ENCODE measurements at places on chromosomes 1 and 21.
A peak's percentile ranks its signal among the peaks of the same experiment; 100 is the strongest.

DNA sequence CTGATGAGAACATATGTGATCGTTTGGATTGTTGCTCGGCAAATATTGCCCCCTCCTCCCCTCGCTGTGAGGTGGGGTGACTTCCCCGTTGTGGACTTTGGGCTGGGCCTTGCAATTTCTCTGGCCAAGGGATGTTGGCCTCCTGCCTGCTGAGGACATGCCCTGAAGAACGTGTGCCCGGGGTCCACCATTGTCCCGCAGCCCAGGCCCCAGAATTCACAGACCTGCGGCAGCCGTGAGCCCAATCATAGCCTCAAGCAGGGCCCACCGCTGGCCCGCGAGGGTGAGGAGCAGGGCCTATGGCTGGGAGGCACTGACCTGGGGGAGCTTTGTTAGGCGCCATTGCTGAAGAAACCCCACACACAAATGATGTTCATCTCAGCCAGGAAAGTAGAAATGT is 58.3 kb upstream of the ACTRT2 start:
- no peak for DNase-seq

- no peak for DNase-seq
Observed at GRCh38 chr1:54649130-54649898, 7.7 kb downstream of the MROH7 start.

- DNase-seq: no peak
Observed at GRCh38 chr1:111392460-111392945, 35.0 kb downstream of the OVGP1 start.

- no peak for DNase-seq
Observed at GRCh38 chr1:226369110-226369509, 38.8 kb downstream of the PARP1 start.

GRCh38 chr1:26743426-26744059 is 44.2 kb upstream of the PIGV start:
- DNase-seq: no peak

- no peak for DNase-seq
Observed at GRCh38 chr1:243598433-243598832, 251.6 kb downstream of the AKT3 start.

DNA sequence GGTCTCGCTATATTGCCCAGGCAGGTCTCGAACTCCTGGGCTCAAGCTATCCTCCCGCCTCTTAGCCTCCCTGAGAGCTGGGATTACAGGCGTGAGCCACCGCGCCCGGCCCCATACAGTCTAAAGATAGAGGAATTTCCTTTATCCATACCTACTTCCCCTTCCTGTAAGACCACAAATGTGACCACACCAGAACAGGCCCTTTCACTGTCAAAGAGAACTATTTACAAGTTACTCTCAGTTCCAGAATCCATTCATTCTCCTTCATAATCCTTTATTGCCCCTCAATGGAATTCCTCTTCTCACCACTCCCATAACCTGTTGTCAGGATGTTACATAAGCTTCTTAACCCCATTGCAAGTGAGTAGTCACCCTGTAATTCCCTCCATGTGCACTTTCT is 26.3 kb upstream of the SLC5A9 start:
- DNase-seq: no peak

DNA sequence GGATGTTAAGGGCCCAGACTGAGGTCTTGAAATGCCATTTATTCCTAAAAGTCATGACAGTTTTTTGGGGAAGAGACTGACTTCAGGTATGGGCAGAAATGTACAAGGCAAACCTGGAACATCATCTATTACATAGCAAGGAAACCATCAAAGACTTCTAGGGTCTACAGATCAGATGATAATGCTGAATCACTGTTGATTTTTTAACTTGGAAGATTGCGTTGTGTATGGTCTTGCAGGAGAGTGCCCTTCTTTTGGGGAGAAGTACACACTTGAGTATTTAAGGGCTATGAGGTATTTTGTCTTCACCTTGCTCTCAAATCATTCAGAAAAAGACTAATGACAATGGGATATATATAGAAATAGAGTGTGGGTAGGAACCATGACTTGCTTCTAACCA is 15.4 kb upstream of the RD3 start:
- no peak for DNase-seq

GRCh38 chr21:16085421-16085820 is 355.6 kb downstream of the USP25 start:
- DNase-seq: no peak

DNA sequence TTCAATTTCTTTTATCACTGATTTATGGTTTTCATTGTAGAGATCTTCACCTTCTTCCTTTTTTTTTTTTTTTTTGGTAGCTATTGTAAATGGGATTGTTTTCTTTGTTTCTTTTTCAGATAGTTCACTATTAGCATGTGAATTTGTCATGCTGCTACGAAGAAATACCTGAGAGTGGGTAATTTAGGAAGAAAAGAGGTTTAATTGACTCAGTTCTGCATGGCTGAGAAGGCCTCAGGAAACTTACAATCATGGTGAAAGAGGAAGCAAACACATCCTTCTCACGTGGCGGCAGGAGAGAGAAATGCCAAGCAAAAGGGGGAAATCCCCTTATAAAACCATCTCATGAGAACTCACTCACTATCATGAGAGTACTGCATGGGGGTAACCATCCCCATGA is 66.4 kb downstream of the DAB1 start:
- DNase-seq: no peak

GRCh38 chr1:226634166-226634588 is 85.6 kb downstream of the STUM start:
- DNase-seq: peak; percentile 34

DNA sequence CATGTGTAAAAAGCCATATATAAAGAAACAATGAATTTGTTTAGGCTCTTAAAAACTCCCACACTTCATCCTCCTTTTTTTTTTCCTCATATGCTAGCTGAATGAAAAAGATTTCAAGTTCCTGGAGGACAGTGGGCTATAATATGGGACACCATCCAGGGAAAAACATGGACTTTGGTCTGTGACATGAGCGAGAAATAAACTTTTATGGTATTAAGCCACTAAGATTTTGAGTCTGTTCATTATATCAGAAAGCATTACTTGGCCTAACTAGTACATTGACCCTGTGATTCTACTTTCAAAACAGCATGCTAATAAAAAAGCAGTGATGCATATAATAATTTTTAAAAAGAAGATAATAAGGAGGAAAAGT is 392.3 kb upstream of the CAMK1G start:
- no peak for DNase-seq

GRCh38 chr1:65512383-65512782 is 91.9 kb downstream of the LEPR start:
- DNase-seq: no peak

- DNase-seq: no peak
Observed at GRCh38 chr1:151729157-151729965, 8.0 kb downstream of the RIIAD1 start.

GRCh38 chr1:38287036-38287435 is 240.4 kb upstream of the POU3F1 start:
- no peak for DNase-seq

DNA sequence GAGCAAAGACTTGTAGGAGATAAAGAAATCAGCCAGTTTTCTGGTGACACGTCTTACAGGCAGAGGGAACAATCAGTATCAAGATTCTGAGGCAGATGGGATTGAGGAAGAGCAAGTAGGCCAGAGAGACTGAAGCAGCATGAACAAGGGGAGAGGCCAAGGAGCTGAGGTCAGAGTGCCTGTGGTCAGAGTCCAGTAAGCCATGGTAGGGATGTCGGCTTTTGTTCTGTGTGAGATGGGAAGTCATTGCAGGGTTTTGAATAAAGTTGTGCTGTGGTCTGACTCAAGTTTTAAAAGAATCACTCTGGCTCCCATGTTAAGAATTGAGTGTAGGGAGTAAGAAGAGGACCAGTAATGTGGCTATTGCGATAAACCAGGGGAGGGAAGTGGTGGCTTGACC is 85.9 kb upstream of the IVNS1ABP start:
- DNase-seq: no peak

DNA sequence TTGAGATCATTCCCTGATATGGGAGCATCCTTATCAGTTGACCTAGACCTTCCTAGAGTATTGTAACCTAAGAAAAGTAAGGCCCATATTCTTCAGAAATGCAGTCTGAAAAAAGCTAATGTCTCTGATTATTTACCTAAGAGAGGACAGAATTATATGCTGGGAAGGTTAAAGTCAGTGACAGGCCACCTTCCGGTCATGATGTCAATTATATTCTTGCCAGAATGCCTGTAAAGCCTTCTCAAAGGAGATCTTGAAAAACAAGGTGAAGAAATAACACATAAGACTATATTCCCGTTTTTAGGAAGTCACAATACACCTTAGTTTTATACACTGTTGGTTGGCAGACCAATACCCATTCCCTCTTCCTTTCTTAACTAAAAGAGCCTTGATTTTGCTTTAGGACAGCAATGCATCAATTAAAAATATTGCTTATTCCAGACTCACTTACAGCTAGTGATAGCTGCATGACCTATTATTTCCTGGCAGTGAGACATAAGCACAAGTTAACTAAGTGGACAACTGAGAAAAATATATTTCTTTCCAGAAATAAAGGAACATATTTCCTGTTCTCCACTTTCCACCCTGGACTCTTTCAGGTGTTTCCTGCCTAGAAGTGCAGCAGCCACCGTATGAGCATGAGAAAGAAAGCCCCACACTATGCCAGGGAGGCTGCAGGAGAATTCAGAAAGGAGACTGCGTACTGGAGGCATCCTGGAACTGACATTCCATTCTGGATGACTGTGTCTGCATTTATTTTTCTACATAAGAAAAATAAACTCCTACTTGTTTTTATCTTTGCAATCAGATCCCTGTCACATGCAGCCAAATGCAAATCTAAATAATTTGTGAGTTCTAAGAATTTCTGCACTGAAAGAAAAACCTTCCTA is 332.9 kb upstream of the PTBP2 start:
- DNase-seq: no peak

DNA sequence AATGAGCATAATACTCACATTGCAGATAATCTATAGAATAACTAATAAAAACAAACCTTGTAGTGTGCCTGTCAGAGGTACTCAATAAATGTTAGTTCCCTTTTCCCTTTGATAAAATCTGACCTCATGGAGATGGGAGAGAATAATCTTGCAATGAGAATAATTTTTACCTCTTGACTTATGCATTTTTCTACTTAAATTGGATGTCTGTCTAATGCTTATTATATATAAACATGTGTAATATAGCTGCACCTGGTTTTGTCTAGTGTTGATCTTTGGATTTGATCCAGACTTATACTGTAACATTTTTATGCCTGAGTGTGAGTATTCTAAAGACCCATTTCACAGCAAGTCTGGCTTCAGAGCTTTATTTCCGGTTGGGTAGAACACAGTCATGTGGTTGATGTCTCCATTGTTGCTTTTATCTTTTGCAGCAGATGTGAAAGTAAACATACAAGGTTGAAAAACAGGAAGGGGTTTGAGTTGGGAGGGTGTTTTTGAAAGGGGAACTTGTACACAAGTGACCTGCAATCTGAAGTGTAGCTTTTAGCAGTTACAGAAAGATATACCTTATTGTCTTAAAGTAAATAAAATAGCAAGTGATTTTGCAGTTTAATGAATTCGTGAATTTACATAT is 12.4 kb downstream of the EPB41 start:
- no peak for DNase-seq

DNA sequence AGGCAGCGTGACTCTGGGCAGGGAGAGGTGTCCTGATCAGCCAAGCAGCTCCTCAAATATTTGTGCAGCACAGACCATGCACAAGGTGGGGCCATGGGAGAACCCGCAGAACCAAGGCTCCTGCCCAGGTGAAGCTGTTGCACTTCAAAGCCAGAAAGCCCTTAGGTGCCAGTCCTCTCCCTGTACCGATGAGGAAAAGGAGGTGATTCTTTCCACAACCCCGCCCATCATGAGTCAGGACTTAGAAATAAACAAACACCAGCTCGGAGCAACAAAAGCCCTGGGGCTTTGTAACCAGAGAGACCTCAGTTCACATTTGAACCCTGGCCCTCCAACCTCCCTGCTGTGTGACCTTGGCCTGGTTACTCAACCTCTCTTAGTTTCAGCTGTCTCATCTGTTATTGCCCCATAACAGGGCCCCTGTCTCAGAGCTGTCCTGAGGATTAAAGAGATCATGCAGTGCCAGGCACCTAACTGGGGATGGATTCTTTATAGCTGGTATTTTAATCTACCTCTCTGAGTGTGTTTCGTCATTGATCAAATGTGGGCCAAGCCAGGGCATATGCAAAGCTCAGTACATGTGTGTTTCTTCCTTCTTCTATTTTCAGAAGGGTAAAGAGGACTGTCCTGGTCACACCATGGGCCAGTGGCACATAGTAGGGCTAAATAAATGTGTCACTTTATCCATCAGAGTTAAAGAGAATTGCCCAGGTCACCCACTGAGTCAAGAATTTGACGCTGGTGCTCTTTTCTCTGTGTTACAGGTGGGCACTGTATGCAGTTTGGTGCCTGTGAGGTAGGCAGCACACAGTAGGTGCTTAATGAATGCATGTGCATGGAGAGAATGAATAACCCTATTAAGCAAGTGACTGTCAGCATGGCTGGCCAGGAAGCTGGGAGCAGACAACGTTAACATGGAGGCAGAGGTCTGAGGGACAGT is 1.4 kb downstream of the LDLRAD1 start:
- no peak for DNase-seq

- DNase-seq: no peak
Observed at GRCh38 chr1:178273707-178274410, 180.0 kb downstream of the RASAL2 start.

DNA sequence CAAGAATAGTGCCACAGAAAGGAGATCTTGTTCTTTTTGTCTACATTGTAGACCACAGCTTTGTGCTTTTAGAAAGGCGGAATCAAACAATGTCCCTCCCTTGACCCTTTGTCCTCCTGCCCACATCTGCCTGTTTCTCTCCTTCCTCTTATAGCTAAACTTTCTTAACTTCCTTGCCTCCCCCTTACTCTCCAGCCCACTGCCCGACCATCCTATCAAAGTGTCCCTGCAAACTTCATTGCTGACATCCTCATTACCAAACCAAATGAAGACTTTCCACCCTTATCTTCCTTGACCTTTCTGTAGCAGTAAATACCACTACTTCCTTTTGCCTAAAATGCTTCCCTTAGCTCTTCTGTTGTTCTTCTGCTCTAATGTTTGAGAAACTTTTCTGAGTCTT is 5.0 kb downstream of the SELP start:
- DNase-seq: no peak

DNA sequence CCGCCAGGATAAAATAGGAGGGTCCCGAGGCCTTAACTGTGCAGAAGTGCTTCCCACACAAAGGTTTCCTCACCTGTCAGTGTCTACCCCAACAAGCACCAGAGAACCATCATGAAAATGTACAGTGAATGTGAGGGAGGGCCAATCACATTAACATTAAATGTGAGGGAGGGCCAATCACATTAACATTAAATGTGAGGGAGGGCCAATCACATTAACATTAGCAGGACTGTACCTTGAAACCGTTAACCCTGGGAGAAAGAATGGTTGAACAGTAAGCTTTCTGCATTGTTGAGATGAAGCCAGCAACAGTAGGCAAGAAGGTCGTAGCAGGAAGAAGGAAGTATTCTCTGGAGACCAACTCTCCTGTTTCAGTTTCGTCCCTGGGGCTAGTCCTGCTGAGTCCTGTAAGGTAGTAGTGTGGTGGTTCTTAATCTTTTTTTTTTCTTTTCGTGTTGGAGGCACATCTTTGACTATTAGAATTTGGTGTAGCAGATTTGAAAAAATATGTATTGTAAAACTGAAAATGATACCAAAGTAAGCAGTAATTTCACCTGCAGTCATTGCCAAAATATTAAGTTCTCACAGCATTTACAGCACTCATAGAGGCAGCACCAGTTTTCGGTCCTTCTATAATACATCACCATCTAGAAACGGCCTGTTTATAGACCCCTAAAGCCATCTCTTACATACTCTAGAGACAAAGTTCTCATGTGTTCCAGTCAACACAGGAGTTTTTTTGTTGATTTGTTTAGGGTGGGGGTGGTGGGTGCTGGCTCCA is 98.6 kb upstream of the PPP2R5A start:
- no peak for DNase-seq
